ENCODE measurements at places on chromosomes 11 and 22.

DNA sequence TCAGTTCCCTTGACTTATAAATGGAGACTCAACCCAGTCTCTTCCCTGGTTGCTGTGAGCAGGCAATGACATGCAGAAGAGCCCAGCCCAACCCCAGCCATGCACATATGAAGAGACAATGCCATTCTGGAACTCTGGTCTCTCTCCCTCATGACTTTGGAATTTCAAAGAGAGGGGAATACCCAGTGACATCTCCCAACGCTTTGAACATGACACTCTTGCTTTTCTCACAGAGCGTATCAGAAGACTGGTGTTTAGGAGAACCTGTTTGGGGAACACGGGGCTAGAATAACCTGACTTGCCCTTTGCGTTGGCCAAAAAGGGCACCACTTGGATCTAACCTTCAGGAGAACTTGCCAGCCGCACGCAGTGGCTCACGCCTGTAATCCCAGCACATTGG lies 12.9 kb downstream of the RANGAP1 start:
- DNase-seq, result no peak

- DNase-seq, result no peak
Observed at GRCh38 chr22:21443057-21443734, 24.0 kb upstream of the TMEM191C start.

- DNase-seq, result no peak
Observed at GRCh38 chr11:74465291-74465708, 2.0 kb downstream of the KCNE3 start.

- DNase-seq, result no peak
Observed at GRCh38 chr22:44452531-44453420, 45.3 kb downstream of the RTL6 start.

- DNase-seq, result no peak
Observed at GRCh38 chr11:128835741-128836430, 31.2 kb downstream of the KCNJ1 start.

DNA sequence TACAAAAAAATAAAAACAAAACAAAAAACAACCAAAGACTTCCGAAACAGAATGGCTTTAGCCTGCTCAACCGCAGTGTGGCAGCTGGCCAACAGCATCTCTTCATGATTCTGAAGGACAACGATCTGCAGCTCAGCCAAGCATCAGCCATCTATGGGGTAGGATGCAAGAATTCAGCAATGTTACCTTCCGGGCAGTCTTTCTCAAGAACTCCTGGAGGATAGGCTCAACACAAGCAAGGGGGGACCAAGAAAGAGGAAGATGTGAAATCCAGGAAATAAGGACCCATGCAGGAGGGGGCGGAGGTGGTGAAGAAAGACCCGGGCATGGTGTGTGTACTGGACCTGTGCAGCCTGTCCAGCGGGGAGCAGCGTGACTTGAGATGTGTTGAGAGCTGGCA lies 3.5 kb upstream of the TSPO start:
- no peak for DNase-seq

DNA sequence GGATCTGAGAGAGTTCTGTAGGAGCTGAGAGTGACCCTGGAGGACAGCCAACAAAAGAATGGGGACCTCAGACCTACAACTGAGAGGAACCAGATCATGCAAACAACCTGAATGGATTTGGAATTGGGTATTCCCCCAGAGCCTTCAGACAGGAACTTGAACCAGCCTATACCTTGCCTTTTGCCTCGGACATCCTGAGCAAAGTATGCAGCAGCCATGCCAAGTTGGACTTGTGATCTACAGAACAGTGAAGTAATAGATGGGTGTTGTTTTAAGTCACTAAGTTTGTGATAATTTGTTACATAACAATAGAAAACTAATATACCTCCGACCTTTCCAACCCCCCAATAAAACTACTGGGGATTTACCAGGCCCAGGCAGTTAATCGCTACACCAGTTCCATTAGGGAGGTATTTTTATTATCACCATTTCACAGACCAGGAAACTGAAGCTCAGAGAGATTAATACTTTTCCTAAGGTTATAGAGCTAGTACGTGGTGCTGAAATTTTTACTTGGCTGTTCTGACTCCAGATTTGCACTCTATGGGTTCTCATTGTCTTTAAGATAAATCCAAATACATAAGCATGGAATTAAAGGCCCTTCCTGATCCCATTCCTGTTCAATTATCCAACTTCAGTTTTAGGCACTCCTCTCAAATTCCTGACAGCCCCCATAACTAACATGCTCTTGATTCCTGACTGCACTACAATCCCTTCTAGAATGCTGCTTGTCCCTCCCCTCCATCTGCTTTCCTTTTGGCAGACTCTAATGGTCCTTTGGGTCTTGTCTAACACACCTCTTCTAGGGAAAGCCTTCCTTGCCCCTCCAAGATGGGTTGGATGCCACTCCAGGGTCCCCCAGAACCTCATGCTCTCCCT lies 1.7 kb upstream of the RASSF10 start:
- DNase-seq, result no peak

DNA sequence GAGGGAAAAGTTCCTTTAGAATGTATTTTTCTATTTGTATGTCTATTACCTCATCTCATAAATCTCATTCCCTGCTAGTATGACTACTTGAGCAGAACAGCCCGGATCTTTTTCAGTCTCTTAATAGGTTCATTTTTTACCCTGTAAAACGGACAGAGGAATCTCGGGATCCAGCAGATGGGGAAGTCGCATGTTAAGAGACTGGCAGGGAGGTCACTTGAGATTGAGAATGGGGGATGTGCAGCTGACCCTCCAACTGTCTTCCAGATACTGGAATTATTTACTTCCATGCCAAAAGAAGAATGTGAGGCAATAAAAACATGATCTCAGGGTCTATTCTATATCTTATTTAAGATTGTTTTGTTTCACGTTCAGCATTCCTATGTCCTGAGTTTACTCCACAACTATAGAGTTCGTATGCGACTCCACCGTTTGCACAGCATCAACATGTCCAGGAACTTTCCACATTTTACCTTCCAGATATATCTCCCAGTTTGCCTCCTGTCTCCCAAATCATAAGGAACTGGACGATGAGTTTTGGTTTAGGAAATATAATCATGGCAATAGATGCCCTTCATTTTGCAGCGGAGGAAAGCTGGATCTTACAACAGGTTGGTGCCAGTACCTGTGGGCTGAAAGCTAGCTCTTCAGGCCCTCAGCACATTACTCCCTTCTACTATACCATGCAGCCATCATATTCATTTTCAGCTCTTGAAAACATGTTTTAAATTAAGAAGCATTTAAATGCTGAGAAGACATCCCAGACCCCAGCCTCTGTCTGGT lies 181.5 kb downstream of the MAML2 start:
- DNase-seq, result no peak
